GM23248 (cell line): ENCODE measurements at places on chromosomes 4 and X.
A peak's percentile ranks its signal among the peaks of the same experiment; 100 is the strongest.

- DNase-seq, result no peak
Measured at GRCh38 chrX:140983730-140984129, 18.7 kb upstream of the SPANXB1 start.

- DNase-seq, result peak; percentile 88
Measured at GRCh38 chr4:99868126-99868596, 26.1 kb downstream of the LAMTOR3 start.

- no peak for DNase-seq
Measured at GRCh38 chr4:140877781-140878180, 121.6 kb upstream of the TBC1D9 start.

DNA sequence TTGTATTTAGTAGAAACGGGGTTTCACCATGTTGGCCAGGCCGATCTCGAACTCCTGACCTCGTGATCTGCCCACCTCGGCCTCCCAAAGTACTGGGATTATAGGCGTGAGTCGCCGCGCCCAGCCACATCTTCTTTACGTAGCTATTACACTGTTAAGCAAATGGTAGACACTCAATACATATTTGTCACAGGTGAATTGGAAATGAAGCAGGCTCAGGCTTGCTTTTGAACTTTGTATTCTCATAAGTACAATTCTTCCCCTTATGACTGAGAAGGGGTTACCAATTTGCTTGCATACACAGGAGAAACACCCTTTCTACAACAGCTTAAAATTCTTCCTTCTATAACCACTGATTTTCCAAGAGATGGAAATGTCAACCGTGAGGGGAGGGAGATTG is 787 bp upstream of the SRPX2 start:
- no peak for DNase-seq

GRCh38 chrX:128619490-128619889 is 567.3 kb upstream of the ACTRT1 start:
- no peak for DNase-seq

DNA sequence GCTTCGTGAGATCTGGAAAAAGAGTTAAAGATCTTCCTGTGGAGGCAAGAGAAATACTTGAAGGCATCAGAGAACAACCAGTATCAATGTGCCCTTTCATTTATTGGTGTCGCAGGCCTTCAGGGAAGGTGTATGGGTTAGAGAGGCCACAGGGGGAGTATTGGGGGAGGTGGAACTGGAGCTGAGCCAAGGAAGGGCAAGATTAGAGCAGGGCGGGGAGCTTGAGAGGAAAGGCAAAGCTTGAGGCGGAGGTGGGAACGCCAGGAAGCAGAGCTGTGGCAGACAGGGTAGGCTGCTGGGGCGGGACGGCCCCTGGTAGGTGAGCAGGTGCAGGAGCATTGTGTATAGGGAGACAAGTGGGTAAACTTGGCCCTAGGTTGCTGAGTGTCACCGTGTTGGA is 329.9 kb downstream of the ARHGAP10 start:
- no peak for DNase-seq
